ENCODE measurements at places on chromosomes 1 and 21.

DNA sequence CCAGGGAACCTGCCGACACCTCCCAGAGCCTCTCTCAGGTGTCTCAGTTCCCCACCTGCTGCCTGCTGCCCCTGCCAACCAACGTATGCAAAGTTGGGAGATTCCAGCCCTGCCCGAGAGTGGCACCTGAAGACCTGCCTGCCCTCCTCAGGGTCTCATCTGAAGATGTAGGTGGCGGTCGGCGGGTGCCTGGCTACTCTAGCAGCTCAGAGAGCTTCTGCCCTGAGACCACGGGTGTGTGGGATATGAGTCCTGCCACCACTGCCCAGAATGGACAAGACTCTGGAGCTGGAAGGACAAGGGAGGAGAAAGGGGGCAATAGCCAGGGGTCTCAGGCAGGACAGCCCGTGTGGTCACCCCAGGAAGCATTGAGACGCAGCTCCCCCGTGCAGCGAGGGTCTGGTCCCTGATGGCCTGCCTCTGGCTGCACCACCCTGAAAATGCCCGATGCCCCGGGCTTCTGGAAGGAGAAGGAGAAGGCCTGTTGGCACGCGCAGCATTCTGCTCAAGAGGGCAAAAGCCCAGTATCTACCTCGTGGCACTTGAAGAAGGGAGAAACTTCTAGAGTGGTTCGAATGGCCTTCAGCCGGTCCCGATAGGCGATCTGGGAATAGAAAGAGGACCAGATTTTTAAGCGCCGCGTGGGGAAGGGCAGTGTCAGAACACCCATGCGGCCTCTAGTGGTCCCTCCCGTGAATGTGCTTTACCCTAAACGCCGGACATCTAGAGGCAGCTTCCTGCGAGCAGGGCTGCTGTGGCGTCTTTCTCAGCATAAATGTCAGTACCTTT is 88.8 kb downstream of the STUM start:
- no peak for DNase-seq

DNA sequence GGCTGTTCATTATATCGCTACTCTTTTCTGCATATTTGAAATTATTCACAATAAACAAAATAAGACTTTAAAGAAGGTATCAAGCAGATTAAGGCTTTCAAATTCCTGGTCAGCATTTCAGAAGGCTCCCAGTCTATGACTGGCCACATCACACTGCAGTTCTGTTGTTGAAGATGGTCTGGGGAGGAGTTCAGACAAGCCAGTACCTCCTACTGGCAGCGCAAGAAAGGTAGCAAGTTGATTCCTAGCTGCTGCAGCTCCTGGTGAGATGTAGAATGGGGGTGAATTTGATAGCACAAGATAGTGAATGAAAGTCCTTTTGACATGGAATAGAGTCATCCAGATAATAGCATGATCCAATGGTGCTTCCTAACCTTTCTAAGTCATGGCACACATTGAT is 88.2 kb upstream of the BEND5 start:
- no peak for DNase-seq

DNA sequence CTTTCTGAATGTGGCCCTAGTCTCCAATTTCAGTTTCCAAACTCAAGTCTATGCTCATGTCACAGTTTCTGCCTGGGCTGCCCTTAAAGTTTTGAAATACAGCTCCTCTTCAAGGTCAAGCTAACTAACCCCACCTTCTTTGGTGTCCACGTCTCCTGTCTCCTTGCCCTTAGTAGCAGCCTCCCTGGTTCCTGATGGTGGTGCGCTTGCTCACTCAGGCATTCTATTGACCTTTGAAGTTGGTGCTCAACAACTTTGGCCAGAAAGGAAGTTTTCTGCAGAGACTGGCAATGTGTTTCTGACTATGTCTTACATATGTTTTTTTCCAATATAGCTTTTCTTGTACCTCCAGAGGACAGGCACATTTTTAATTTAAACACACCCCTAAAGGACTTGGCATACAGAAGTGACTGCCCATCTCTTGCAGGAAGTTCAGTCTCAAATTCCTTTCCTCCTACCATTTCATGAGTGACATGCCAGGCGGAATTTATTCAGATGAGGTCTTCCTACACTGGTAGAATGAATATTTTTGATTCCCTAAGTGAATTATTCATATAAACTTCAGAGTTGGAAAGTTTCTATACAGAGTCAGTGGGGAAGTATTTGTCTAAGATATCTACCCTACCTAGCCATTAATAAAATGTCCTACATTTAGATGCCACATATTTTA is 364.3 kb upstream of the USP24 start:
- DNase-seq = no peak

GRCh38 chr1:223421025-223421424 is 27.8 kb downstream of the CCDC185 start:
- no peak for DNase-seq

DNA sequence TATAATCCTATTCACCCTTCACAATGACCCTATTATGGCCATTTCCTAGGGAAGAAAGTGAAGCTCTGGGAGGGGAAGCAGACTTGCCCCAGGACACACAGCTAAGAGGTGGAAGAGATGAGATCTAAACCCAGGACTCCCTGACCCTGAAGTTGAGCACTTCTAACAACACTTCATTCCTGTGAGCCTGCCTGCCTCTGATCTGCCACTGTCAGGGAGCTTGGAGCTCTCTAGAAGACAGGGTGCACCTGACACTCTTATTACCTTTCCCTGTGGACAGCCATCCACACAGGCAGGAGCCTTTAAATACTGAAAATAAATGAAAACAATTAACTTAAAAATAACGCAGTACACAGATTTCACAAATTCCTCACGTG is 599 bp downstream of the MKNK1 start:
- DNase-seq = no peak

DNA sequence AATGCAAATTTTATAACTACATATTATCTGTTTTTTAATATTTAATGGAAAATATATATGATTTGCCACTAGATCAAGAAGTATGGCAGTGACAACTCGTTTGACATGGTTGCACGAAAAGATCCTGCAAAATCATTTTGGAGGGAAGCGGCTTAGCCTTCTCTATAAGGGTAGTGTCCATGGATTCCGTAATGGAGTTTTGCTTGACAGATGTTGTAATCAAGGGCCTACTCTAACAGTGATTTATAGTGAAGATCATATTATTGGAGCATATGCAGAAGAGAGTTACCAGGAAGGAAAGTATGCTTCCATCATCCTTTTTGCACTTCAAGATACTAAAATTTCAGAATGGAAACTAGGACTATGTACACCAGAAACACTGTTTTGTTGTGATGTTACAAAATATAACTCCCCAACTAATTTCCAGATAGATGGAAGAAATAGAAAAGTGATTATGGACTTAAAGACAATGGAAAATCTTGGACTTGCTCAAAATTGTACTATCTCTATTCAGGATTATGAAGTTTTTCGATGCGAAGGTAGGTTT is 556 bp downstream of the IFI44 start:
- DNase-seq = no peak

DNA sequence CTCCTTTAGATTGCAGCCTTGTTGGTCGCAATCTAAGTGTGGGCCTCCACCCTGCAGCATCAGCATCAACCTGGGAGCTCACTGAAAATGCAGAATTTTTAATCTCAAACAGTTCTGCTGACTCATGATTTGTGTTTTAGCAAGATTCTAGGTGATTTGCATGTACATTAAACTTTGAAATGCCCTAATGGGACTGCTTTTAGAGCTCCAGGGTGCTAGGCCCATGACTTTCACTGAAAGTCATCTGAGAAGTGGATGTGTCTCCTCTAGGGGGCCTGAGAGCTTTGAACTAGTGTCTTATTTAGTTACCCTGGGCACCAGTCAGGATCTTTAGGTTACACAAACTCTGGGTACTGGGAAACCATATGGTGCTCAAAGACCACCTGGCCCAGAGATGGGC is 9.0 kb downstream of the TRIM67 start:
- no peak for DNase-seq

All from putamen (tissue), 1 donor.